ENCODE measurements at places on chromosomes 7 and 10.

DNA sequence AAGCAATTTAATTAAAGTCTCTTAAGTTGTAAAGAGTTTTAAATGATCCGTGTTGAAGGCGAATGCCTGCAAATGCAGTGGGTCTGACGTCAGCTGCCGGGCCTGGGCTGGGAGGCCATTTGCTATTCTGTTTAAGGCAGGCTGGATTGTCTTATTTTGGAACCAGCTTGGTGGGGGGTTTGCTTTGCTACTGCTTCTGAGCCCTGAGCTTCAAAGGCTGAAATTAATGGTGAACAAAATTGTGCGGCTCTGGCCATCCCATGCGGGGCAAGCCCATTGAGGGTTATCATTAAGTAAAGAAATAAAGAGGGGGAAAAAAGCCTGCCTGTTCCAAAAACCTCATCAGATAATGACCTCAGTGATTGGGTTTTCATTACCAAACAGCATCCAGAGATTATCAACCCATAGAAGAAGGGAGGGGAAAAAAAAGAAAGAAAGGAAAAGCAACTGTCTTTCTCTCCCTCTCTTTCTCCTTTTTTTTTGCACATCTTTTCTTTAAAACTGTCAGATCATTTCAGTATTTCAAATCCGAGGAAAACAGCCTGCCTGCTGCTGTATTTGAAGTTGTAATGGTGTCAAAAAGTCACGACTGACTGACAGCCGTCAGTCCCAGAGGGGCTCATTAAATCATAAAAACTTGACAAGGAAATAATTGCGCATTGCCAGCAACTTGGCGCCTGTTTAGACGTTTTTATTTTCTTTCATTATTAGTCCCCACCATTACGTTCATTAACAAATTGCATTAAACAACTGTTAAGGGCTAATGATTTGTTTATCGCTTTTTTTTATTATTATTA lies 131.9 kb upstream of the TCF7L2 start:
- no peak for DNase-seq

DNA sequence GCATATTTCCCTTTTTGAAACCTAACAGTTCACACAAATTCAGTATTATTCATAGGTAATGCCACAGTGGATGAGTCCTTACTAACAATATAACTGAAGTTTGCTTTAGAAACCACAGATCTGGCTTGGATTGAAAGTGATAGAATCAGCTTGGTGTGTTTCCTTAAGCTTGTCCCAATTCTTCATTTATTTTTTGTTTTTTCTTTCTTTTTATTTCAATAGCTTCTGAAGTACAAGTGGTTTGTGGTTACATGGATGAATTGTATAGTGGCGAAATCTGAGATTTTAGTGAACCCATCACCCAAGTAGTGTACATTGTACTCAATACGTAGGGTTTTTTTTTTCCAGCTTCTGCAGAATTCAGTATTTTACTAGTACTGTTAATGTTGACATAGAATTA lies 518.2 kb upstream of the SEMA3D start:
- no peak for DNase-seq

DNA sequence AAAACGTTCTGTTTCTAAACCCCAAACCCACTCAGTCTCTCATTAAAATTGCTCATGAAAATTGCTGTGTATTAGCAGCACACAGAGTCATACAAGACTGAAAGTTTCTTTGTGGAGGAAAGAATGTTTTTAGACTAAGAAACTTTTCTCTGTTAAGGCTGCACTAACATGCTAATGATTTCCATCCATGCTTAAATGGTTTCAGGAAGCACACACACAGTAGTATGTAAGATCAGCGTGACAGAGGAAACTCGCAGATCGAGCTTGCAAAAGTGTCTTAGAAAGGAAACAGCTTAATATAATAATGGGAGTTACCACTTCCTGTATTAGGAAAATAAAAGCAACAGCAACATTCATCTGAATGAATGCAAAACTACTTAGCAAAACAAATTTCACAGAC lies 112.7 kb downstream of the ICA1 start:
- DNase-seq, result no peak

GRCh38 chr10:60429084-60429849 lies 39.6 kb upstream of the ANK3 start:
- DNase-seq, result peak; percentile 49

GRCh38 chr10:42149027-42149700 lies 489.2 kb downstream of the ZNF33B start:
- no peak for DNase-seq

DNA sequence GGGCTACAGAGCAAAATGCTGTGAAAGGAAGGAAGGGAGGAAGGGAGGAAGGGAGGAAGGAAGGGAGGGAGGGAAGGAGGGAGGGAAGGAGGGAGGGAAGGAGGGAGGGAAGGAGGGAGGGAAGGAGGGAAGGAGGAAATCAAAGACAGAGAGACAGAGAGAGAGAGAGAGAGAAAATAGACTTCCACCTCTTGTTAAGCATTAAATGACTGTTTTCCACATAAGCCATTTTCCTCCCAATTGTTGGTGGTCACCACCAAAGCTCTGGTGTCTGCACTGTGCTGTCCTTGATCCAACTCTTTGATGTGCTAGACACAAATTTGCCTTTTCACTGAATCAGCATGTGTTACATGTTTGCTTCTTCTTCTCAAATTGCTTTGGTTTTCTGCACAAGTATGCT lies 90.7 kb upstream of the INHBA start:
- DNase-seq, result no peak

GRCh38 chr7:29825775-29826529 lies 19.6 kb downstream of the WIPF3 start:
- no peak for DNase-seq

GRCh38 chr10:126616737-126617136 lies 53.8 kb downstream of the C10orf90 start:
- no peak for DNase-seq

DNA sequence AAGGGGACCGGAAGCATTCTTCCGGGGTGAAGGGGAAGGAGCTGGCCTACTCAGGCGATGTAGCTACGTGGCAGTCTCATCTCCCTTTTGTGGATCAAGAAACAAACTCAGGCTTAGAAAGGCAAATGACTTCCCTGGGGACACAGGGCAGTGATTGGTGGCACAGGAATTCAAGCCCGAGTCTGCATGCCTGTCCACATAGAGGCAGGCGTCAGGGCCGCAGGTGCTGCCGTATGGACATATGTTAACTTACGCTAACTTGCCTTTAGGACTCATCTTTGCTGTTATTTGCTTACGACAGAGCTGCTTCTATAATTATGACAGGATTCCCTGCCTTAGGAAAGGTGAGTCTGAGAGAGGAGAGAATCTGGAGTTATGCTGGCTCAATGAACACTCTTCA lies 42.3 kb upstream of the KLF6 start:
- DNase-seq, result no peak

DNA sequence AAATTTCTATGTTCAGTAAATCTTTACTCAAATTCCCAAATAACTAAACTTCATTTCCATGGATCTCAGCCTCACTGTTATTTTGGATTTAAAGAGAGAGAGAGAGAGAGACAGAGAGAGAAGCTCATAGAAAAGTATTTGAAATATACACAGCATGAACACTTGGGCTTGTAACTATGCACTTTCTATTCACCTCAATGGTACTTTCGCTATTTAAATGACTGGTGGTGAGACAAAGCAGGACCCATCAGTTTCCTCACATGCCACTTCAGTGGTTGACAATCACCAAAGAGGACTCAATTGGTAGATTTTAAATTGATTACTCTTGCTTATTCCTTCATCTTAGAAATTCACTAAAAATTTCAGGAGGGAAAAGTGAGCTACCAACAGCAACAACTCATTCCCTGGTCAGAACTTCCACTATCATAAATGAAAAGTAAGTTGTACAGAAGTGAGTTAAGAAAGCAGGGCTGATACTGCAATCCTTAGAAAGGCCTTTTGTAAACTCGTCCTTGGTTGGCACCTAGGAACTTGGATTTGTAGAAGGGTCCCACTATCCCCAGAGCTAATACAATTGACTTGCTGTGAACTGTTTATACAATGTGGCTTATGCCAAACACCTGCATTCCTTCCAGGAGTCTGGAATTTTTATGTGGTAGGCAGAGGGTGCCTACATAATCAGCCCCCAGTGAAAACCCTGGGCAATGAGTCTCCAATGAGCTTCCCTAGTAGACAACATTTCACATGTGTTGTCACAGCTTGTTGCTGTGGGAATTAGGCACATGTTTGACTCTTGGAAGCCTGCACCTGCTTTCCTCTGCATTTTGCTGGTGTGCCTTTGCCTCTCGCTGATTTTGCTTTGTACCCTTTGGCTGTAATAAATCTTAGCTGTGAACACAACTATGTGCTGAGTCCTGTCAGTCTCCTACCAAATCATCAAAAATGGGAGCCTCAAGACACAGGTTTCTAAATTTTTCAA lies 10.8 kb downstream of the ERLIN1 start:
- DNase-seq, result no peak

- DNase-seq, result no peak
Observed at GRCh38 chr10:77121829-77122228, 515.8 kb downstream of the KCNMA1 start.

DNA sequence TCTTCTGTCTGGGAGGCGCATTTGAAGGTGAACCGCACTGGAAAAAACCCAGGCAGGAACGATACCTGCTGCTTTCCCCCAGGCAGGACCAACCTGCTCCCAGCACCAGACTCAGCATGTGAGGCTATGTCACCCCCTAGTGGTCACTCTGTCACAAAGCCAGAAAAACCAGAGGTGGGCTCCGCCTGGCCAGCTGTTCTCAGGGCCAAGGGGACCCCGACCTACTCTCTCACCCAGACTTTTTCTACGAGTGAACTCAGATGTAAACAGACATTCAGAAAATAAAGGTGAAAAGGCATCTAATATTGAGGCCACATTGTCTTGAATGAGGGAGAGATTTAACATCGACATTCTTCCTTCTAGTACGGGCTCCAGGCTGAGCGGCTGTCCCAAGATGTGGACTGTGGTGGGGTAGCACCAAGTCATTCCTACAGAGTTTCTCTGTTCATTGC lies 117.3 kb downstream of the PRKAG2 start:
- DNase-seq, result no peak

DNA sequence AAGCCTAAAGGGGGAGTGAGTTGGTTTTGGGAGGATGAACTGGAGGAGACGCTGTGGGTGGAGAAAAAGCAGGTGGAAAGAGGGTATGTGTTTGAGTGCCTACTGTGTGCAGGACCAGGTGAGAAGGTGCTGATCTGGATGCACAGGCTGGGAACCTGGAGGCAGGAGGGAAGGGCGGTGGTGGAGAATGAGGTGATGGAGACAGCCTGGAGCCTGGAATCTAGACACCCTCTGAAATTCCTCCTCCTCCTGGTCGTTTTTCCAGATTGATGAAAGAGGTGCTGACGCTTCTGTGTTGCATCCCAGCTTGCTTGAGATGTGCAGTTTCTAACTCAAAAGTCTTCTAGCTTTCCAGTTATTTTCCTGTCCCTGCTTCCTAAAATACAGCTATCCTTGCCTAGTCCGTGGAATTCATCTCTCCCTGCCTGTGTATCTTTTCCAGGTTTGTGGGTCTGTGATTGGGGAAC lies 67.5 kb downstream of the LRMDA start:
- DNase-seq, result no peak

DNA sequence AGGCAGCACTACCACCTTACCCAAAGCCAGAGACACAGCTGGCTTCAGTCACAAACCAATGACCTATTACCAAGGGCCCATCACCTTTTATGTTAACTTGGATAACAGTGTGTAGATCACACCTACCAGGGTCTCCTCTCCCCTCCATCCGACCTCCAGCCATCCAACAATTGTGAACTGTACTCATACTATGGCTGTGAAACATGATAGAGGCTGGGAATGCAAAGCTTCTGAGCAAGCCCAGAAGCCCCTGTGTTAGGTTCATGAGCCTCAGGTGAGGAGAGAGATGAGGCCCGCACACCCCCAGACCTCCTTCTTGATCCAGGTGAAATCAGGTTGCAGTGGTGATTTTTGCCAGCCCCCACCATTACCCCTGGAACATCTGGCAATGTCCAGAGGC lies 47.7 kb downstream of the PNLIPRP2 start:
- DNase-seq, result no peak

GRCh38 chr7:38027884-38028455 lies 107.5 kb downstream of the EPDR1 start:
- DNase-seq, result no peak

DNA sequence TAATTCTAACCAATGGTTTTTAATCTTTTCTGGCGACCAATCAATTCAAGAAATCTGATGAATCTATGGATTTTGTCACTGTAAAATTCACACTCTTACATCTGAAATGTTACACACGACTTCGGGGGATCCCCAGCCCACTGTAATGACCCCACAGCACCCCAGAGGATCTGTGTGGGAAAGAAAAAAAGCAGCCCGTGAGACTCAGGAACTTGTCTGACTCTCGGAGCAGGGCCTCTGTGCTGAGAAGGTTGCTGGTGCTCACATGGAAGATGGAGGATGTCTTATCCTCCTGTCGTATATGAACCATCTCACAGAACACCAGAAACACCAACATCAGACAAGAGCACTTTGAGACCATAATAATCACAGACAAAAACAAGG lies 228.4 kb upstream of the INHBA start:
- no peak for DNase-seq

GRCh38 chr10:14836208-14836607 lies 1.6 kb downstream of the CDNF start:
- no peak for DNase-seq

DNA sequence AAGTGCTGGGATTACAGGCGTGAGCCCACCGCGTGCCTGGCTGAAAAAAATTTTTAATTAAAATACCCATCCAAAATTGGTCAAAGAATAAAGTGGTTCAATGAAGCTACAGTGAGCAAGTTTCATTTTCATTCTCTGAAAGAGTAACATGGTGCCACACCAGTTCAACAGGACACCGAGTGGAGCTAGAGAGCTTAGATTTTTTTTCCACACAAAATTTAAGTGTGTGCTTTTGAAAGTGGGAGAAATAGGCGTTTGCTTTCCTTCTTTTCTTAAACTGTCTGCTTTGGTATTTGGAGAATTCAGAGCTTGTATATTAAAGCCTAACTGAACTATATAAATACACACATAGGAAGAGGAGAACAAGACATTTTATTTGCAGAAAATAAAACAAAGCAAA lies 43.4 kb downstream of the BPGM start:
- DNase-seq, result peak; percentile 38

GRCh38 chr10:71801361-71801760 lies 28.0 kb upstream of the VSIR start:
- no peak for DNase-seq

DNA sequence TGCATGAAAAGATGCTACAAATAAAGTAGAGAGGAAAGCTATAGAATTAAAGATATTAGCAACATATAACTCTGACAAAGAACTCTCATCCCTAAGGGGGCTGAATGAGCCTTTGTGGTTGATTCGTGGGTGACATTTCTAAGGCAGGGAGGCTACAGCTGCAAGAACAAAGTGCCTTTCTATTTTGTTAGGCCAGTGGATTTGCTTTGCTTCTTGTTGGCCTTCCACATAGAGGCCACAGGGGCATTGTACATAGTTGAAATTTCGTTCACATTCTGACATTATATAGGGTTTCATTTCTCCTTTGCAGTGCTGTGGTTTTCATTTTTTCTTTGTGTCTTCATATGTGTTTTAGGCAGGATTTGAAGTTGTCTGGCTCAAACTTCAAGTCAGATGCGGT lies 819.2 kb upstream of the C7orf33 start:
- peak; percentile 28 for DNase-seq

- no peak for DNase-seq
Observed at GRCh38 chr10:33094263-33095051, 136.4 kb upstream of the ITGB1 start.

GRCh38 chr7:116421298-116421697 lies 78.2 kb upstream of the CAV2 start:
- no peak for DNase-seq

- no peak for DNase-seq
Observed at GRCh38 chr10:118523775-118524174, 71.7 kb downstream of the PRLHR start.

- DNase-seq, result no peak
Observed at GRCh38 chr10:132457328-132458070, 60.5 kb downstream of the PWWP2B start.

- DNase-seq, result no peak
Observed at GRCh38 chr10:132109341-132110110, 43.8 kb downstream of the JAKMIP3 start.
